NK-92 treated with Interleukin-12 subunit alpha and Interleukin-12 subunit beta, amount 100 ng/mL, for 24 hours (cell line): ENCODE measurements at places on chromosomes 1 and 21.
A peak's percentile ranks its signal among the peaks of the same experiment; 100 is the strongest.

DNA sequence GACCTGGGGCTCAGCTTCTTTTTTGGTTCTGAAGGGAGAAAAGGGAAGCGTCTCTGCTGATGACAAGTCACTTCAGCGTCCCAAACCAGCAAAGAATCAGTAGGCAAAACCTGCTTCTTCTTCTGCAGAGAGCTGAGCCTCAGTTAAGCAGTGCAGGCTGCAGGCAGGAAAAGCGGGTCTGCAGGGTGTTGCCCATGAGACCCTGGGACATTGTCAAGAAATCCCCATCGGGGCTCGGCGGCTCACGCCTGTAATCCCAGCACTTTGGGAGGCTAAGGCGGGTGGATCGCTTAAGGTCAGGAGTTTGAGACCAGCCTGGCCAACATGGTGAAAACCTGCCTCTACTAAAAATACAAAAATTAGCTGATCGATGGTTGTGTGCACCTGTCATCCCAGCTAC, 16.7 kb downstream of the CLDN14 start:
- no peak for DNase-seq

DNA sequence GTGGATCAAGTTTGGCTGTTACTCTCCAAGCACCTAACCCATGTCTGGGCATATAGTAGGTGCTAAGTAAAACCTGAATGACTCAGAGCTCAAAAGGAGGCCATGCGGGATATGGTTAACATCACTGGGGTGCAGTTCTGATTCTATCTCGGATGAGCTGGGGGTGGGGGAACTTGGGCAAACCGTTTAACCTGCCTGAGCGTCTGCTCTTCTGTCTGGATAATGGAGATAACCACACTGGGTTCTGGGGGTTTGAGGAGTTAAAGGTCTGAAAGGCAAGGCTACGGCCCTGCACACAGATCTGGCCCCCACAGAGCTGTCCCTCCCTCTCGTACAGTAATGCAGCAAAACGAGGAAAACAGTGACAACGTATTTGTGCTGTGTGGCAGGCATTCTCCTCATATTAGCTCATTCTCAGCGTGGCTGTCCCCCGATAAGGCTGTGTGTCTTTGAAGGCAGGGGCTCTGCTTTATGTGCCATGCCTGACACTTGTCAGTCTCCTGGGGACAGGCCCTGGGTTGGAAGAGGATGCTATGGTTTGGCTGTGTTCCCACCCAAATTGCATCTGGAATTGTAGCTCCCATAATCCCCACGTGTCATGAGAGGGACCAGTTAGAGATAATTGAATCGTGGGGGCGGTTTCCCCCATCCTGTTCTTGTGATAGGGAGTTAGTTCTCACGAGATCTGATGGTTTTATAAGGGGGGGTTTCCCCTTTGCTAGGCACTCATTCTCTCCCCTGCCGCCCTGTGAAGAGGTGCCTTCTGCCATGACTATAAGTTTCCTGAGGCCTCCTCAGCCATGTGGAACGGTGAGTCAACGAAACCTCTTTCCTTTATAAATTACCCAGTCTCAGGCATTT, 6.8 kb upstream of the ALDH4A1 start:
- DNase-seq: no peak

DNA sequence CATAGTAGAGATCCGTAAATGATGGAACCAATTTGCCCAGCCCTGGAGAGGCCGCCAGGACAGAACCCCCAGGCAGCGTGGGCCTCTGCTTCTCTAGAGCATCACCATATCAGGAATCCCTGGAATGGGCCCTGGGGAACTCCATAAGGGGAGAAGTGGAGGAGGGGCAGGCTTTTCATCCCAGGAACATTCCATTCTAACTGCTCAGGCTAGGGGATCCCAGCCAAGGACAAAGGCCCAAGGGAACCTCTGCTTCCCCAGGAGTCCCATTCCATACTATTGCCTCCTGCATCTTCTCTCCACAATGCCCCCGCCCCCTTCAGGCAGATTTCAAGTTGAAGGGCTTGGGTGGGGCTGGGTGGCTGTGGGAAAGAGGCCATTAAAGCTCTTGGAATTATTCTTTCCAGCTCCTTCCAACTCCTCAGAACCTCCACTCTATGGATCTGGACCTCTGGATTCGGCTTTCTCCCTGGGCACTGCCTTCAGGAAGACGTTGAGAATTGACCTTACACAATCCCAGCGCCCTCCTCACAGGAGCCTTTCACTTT, 6.0 kb downstream of the TRNP1 start:
- DNase-seq: no peak

GRCh38 chr21:40837456-40837855, 9.5 kb downstream of the DSCAM start:
- DNase-seq: no peak

DNA sequence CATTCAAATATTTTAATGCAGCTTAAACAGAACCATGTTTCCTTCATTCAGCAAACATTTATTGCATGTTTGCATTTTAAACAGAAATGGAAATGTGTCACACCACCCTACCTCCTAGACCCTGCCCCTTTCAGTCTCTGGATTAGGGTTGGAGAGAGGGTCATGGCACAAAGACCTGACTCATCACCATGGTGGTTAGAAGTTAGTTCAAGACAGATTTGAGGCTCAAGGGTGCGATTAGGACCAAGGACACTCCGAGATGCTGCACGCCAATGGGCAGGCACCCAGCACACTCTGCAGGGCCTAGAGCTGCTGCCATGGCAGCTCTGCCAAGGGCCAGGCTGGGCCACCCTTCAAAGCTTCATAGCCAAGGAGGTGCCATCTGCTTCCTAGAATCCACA, 86.9 kb downstream of the NAV1 start:
- DNase-seq: no peak

DNA sequence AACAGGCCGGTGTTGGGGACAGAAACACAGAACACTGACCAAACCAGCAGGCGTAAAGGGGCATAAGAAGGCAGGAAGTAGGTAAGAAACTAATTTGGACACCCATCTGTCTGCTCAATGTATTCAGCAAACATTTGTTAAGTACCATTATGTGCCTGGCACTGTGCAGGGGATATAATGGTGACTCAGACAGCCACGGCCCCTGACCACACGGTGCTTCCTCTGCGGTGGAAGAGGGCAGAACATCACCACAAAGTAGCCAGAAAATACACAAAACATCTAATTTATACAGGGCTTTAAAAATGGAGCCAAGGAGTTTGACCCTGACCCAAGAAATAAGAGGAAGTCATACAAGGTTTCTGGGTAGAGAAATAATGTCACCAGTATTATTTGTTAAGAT, 12.9 kb downstream of the DNAJC11 start:
- no peak for DNase-seq

- DNase-seq: no peak
Observed at GRCh38 chr1:41371630-41372599, 10.7 kb downstream of the FOXO6 start.

- no peak for DNase-seq
Observed at GRCh38 chr1:76137746-76138145, 63.2 kb downstream of the ST6GALNAC3 start.

GRCh38 chr1:52603630-52604029, 1.5 kb downstream of the GPX7 start:
- no peak for DNase-seq

- DNase-seq: no peak
Observed at GRCh38 chr1:172390301-172390682, 30.2 kb upstream of the C1orf105 start.

- DNase-seq: no peak
Observed at GRCh38 chr1:42335809-42336518, 929 bp upstream of the FOXJ3 start.

- no peak for DNase-seq
Observed at GRCh38 chr1:41789661-41790330, 128.9 kb downstream of the HIVEP3 start.

GRCh38 chr21:46605767-46606426, 1.0 kb upstream of the S100B start:
- peak; percentile 10 for DNase-seq

GRCh38 chr21:34795175-34795547, 126.4 kb downstream of the CLIC6 start:
- DNase-seq: no peak

- peak; percentile 32 for DNase-seq
Observed at GRCh38 chr1:114979278-114979891, 50.2 kb upstream of the TSHB start.

- no peak for DNase-seq
Observed at GRCh38 chr1:231411036-231411531, 11.0 kb downstream of the EGLN1 start.

DNA sequence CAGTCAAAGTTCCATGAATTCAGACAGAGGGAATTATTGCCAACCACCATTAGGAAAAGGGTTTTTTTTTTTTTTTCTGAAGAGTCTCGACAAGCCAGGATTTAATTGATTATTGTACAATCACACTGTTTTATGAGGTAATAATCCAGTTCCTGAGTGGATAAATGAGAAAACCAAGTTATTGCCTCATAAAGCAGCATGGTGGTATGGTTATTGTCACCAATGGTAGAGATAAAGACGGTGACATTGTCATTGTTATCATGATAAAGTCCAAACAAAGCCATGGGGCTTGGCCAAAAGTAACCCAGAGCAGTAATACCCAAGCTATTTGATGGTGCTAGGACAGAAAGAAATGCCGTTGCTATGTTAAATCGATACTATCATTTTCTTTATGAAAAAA, 232.8 kb downstream of the USH2A start:
- no peak for DNase-seq

GRCh38 chr1:235932090-235932510, 65.4 kb upstream of the LYST start:
- no peak for DNase-seq

DNA sequence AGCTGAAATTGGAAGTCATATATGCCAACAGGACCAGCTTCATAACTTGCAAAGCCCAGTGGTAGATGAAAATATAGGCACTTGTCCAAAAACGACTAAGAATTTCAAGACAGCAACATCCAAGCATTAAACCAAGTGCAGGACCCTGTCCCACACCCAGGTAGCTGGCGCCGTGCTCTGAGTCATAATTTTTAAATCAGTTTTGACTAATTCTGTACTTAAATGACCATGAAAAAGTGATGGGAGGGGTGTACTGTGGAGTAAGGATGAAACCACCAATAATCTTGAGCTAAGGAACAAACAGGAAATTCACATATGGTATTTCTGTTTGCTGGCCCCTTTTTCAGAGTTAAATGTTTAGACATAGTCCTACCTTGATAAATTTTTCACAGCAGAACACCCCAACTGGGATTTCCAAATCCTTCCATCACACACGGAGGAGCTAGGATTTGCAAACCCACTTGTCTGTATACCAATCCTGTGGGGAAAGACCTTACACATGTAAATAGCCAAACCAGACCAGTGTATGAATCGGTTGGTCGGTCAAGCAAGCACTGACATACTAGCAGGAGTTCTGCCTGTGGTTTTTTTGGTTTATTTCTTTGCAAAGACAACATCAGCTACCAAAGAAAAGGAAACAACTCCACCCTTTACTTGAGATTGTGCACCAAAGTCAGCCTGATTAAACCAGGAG, 235.7 kb upstream of the RAB4A start:
- DNase-seq: no peak

DNA sequence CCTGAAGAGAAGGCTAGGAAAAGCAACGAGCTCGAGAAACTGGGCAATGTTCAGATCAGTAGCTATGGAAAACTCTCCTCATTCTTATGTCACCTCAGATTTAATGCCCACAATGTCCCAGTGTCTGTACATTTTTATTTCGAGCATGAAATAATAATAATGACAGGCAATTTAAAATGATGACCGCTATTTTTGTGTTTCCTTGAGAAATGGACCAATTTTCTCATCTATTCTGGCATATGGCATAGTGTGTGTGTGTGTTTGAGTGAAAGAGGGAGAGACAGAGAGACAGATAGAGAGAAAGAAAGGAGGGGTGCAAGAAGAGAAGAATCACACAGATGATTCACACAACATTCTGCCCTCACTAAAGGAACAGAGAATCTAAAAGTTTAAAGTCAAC, 119.1 kb upstream of the C1orf21 start:
- DNase-seq: no peak

DNA sequence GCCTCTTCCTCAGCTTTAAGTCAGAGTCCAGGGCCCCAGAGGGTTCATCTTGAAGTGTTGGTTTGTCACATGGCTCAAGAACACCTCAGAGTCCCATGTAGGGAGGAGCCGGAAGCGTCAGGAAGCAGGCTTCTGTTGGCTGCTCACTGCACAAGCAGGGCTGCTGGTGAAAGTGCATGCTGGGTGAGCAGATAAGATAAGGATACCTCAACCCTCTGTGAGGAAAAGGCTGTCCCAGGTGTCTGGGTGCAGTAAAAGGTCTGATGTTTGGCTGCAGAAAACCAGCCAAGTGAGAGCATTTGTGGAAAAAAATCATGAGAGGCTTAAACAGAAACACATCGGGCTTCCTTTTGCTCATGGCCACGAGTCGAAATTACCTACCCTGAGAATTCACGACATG, 6.2 kb upstream of the TEX35 start:
- DNase-seq: no peak

DNA sequence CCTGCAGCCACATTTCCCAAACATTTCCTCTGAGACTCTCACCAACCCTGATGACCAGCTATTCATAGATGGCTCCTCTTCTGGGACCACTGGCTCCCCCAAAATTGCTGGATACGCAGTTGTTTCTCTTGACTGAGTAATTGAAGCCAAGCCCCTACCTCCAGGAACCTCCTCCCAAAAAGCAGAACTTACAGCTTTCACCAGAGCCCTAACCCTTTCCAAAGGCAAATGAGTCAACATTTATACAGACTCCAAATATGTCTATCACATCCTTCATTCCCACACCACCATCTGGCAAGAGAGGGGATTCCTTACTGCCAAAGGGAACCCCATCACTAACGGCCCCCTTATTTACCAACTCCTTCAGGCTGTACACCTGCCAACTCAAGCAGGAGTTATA, 20.3 kb upstream of the CA6 start:
- DNase-seq: no peak

DNA sequence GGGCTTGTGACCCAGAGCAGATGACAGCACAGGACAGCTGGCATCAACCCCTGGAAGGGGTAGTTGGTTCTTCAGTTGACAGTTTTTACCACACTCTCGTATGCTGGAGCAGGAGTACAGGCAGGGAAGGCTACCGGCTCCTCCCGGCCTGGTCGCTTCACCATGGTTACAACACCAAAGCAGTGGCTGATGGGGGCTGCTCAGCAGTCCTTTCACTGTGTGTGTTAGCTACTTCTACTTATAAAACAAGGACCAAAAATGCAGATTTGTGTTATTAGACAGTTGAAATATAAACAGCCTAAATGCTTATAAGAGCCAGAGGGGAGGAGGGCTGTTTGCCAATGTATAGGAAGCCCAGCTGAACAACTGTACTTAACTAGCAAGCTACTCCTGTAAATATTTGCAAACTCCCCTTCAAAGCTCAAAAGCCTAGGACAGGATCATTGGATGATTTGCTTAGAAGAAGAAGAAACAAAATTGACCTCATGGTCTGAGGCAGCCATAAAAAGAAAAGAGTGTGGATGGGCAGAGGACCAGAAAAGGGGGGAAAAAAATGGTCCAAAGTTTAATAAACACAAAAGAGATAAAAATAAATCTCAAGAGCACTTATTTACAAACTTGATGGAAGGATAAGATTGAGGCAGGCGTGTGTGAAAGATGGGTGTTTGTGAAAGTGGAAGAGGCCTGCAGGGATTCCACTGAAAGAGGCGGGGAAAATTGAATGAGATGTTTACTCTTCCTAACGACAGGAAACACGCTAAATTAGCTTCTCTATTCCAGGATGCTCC, 57.1 kb downstream of the TGFB2 start:
- no peak for DNase-seq

- no peak for DNase-seq
Observed at GRCh38 chr21:29390778-29391177, 92.1 kb downstream of the BACH1 start.
